Panc1 (cell line): ENCODE measurements at places on chromosomes 13 and 19.

DNA sequence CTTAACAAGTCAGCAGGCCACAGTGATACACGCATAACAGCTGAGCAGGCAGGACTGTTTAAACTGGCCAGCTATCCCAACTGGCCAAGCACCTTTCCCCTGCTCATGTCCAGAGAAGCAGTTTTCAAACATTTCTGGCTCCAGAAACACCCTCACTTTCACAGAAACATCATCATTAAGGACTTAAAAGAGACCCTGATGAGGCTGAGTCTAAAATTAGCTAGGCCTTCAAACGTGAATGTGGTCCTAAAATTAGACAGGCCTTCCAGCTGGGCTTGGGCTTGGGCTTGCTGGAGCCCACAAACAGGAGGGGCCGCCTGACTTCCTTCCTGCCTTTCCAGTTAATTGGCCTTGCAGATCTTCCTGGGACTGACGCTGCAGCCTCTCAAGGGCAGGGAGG, 334.2 kb downstream of the DNAJC15 start:
- DNase-seq, result no peak

DNA sequence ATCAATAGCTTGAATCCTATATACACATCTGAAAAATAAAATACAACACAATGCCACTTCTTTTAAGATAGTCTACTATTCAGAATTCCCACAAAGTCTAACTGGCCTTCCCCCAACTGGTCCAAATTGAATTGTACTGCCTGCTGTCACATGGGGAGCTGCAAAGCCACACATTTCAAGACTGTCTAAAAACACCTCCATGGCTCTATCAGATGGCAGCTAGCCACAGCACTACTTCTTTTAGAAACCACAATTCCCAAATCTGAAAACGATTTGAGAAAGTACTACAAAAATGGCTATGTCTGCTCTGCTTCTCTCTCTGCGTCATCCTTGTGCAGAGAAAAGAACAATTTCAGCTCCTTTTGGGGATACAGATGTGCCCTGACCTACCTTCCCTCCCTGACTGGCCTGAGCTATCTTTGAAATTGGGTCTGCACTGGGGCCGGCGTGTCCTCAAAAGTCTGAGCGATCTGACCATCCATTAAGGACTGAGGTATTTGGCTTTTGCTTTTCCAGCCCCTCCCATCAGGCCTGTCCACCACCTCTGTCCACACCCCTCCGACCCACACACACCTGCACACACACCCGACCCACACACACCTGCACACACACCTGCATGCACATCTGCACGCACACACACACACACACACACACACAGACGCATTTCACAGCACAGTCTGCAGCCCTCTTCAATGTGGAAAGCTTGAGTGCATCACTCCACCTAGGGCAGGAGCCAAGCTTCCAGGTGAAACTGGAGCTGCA, 68.6 kb upstream of the IPO5 start:
- no peak for DNase-seq

- DNase-seq, result no peak
Observed at GRCh38 chr19:17784201-17785008, 10.5 kb upstream of the B3GNT3 start.

DNA sequence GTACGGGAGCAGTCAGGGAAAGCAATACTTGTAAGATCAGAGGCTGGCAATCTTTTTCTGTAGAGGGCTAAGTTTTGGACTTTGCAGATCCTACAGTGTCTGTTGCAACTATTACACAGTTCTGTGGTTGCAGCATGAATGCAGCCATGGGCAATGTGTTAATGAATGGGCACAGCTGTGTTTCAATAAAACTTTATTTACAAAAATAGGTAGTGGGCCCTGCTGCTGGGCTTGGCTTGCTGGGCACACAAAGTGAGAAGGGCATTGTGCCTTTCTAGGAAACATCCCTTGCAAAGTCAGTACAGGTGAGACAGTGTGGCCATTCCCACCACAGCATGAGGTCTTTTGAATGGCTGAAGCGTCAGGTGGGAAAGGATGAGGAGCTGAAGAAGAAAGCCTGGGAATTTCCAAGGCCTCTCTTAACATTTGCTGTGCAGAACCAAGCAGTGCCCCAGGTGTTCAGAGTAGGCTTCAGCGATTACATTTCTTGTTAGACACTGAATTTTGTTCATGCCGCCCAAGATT, 9.1 kb downstream of the KL start:
- DNase-seq, result no peak

DNA sequence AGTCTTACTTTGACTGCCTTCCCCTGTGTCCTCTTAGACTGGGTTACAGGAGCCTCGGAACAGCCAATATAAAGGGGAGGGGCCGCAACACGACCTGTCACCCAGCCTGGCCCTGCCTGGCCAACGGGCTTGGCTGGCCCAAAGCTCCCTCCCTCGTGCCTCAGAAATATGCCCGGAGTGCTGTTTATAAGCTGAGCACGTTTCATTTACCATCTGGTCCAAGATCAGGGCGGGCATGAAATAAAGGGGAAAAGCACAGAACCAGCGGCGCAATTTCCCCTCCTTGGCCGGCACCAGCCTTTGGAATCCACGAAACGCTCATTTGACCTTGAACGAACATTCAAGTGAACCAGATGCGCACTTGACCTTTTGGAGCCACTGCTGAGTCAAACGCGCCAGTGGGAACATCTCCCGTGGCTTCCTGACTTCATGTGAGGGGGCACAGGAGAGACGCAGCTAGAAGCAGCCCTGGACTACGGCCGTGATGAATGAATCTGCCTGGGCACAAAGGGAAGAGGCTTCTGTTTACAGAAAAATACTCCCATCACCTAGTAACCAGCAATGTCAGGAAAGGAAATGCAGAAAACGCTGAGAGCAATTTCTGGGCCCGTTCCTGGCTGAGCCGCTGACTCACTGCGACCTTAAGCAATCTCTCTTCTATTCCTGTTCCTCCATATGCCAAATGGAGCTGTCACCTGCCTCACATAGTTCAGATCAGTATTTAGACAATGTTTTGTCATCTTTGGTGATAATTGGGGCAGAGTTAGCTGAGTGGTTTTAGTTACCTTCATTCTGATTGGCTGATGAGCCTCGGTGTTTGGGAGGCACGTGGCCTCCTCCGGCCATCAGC, 53.3 kb downstream of the RFX2 start:
- DNase-seq, result no peak

GRCh38 chr13:50375792-50376191, 360.5 kb downstream of the KCNRG start:
- DNase-seq, result no peak
